ENCODE measurements at places on chromosomes 4 and X.

- no peak for DNase-seq
Measured at GRCh38 chrX:63400340-63400739, 49.2 kb upstream of the SPIN4 start.

GRCh38 chrX:43166874-43167273 is 388.9 kb upstream of the PPP1R2C start:
- DNase-seq, result no peak

- DNase-seq, result no peak
Measured at GRCh38 chrX:148601034-148601433, 100.6 kb downstream of the AFF2 start.

- no peak for DNase-seq
Measured at GRCh38 chr4:140710908-140711622, 45.1 kb downstream of the TBC1D9 start.

GRCh38 chrX:38664285-38664684 is 102.9 kb downstream of the TSPAN7 start:
- DNase-seq, result peak; percentile 0

- no peak for DNase-seq
Measured at GRCh38 chrX:108019382-108019875, 25.4 kb upstream of the VSIG1 start.

DNA sequence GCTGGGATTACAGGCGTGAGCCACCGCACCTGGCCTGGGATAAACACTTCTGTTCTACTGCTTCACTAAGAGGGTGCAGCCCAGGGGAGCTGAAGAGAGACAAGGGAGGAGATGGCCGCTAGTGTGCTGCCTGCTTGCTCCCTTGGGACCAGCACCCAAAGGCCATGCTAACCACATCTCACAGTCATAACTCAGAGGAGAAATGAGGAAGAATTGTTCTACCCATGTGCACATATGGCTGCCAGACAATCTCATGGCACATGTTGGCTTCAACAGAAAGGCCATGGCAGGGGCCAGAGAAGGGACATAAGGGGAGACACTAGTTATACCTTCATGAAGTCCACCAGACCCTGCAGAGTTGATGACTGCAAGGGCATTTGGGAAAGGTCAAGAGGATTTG is 22.4 kb downstream of the CLDN22 start:
- DNase-seq, result no peak

DNA sequence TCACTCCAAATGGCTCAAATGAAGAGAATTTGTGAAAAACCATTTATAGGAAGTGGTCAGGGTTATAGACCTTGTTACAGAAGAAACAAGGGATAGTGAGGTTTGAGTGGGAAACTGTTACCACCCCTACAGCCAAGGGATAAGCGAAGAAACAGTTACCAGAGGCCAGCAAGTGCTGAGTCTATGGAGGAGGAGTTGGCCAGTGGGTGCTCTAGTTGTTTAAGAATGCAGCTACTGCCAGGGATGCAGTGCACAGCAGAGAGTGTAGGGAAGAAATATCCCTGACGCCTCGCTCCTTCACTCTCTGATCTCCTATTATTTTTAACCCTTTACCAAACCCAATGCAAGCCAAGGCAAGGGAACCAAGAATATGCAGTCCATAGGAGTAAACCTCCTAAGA is 15.2 kb upstream of the SYTL4 start:
- no peak for DNase-seq

DNA sequence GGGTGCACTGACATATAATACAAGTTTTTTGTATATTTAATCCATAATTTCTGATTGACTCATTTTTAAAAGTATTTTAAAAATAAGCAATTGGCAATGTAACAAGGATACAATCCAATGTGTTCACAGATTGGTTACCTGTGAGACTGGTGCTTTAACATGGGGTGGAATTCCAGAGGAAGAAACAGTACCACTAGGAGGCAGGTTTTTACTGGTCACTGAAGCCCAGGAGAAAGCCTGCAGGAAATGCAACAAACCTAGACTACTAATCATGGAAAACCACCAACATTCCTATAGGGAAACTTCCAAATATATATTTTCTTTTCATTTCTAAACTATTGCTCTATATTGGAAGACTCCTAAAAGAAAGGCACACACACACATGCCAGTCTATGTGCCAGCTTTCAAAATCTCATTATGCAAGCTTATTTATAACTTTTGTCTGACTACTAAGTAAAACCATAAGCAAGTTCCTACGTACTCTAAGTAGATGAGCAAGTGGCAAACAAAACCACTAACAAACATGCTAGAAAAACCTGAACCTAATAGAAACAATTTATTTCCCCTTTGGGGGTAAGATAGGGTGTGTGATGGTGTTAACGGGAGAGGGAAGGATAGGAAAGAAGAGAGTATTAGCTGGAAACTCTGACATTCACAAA is 19.2 kb downstream of the G3BP2 start:
- no peak for DNase-seq

GRCh38 chr4:187608001-187608421 is 387.6 kb upstream of the ZFP42 start:
- DNase-seq, result peak; percentile 67

DNA sequence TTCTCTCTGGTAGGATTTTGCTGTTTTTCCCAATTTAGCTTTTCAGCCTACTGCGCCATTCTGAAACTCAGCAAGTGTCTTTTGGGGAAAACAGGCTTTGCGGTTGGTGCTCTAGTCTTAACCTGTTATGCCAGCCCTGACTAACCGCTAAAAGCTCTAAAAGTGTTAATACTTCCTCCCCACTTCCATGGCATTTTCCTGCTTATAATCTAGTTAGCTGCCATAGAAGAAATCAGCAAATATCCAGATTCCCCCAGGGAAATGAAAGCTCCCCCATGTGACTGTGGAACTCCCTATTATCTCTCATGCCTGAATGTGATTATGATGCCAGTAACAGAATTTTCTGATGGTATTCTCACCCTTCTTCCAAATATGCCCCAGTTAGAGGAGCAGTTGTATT is 28.7 kb upstream of the GYPA start:
- DNase-seq, result no peak

DNA sequence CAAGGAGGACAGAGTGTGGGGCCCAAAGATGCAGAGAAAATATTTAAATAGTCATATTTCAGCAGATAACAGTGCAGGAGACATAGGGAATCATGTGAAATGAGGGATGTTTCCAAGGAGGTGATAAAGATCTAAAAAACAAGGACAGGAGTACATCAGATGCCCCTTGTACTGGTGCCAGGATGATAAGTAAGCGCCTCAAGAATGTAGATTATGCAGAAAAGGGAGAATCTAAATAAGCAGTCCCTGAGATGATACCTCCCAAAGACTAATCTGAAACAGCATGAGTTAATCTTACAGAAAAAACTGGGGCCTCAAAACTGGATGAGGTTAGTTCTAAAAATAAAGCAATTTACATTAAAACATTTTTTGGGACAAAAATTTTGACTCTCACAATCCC is 136.1 kb upstream of the WDFY3 start:
- peak; percentile 17 for DNase-seq

DNA sequence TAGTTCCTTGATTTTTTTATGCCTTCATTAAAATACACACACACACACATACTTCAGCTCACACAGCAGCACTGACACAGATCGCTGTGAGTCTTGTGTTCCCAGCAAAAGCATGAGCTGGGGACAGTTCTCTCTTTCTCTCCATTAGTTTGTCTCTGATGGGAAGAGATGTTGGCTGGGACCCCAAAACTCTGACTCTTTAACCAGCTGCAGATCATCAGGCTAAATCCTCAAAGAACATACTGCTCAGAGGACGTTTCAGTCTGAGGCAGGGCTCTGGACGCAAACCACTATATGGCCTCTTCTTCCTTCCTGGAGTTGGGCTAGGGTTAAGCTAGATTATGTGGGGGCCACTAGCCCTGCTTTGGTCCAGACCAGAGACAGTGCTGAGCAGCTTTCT is 109.6 kb downstream of the NHSL2 start:
- no peak for DNase-seq

GRCh38 chrX:13859724-13860123 is 42.8 kb upstream of the GPM6B start:
- no peak for DNase-seq

GRCh38 chr4:77500801-77501200 is 104.8 kb upstream of the CXCL13 start:
- no peak for DNase-seq

GRCh38 chr4:4247696-4248028 is 361 bp downstream of the TMEM128 start:
- no peak for DNase-seq

- DNase-seq, result no peak
Measured at GRCh38 chr4:15427161-15427560, 672 bp upstream of the C1QTNF7 start.

- no peak for DNase-seq
Measured at GRCh38 chr4:571838-572572, 4.1 kb downstream of the TMEM271 start.
